ENCODE measurements at places on chromosomes 13 and 19. TPM values are rescaled to one million over a fixed set of nuclear protein-coding genes. Genes with fewer than 3 reads are reported as not detected.

DNA sequence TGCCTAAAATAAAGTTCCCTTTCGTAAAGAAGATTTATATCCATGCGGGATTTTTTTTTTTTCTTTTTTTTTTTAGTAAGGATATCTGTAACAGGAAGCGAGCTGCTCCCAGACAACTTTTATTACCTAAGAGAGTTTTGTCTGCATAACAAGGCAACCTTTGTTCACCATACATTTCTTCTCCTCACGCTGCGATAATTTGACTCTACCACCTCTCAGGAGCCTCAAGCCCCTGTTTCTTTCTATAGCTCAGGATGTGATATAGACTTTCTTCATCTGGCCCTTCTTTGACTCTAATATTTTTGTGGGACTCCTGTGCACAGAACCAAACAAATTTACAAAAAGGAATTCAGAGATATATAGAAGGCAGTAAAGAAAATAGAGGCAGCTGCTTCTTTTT lies 1053.7 kb upstream of the SPRY2 start:
- H3K4me1 ChIP-seq: no peaks in the 10 kb centered on the region
- H3K27me3 ChIP-seq: no peaks in the 10 kb centered on the region
- no peak overlapping the region for H3K27ac ChIP-seq
- no peak for DNase-seq
- no peaks in the 10 kb centered on the region for H3K36me3 ChIP-seq

- no peak for DNase-seq
- H3K4me3 ChIP-seq: no peak overlapping the region
- no peaks in the 10 kb centered on the region for H3K4me1 ChIP-seq
- no peak overlapping the region for H3K27ac ChIP-seq
- H3K27me3 ChIP-seq: no peaks in the 10 kb centered on the region
Measured at GRCh38 chr13:111512707-111513106, 192.3 kb downstream of the TEX29 start.

GRCh38 chr13:98514288-98514687 lies 62.6 kb downstream of the STK24 start:
- peaks cover 27% of the 10 kb centered on the region for H3K4me1 ChIP-seq
- H3K36me3 ChIP-seq: no peaks in the 10 kb centered on the region
- DNase-seq: no peak
- no peaks in the 10 kb centered on the region for H3K27me3 ChIP-seq
- H3K4me3 ChIP-seq: no peak overlapping the region

Gene OR10H1
- total RNA-seq: not detected

Gene RASL11A
- 2.9 TPM for total RNA-seq

Measured in naive thymus-derived CD4-positive, alpha-beta T cell (primary cell).